ENCODE measurements at places on chromosomes 2 and 18. TPM values are rescaled to one million over a fixed set of nuclear protein-coding genes. Genes with fewer than 3 reads are reported as not detected.

Gene CAMKMT
- total RNA-seq: 9.0 TPM

Gene TWIST2
- 4.6 TPM for total RNA-seq

Gene NMUR1
- total RNA-seq: not detected

Gene ALKAL2
- not detected for total RNA-seq

Gene M1AP
- 1.0 TPM for total RNA-seq
